ENCODE measurements at places on chromosomes 12 and 14. TPM values are rescaled to one million over a fixed set of nuclear protein-coding genes. Genes with fewer than 3 reads are reported as not detected.

The KIF5A gene
- total RNA-seq: 0.72 TPM

The KLRG1 gene
- not detected for total RNA-seq

The LALBA gene
- total RNA-seq: not detected

The POTEM gene
- total RNA-seq: not detected

The KRT71 gene
- total RNA-seq: not detected

- DNase-seq: peak; percentile 71
These were observed 62.1 kb downstream of the TNFAIP2 start for GRCh38 chr14:103185051-103186029.

GRCh38 chr12:107277855-107278254 is 184.5 kb upstream of the CRY1 start:
- peak; percentile 79 for DNase-seq

DNA sequence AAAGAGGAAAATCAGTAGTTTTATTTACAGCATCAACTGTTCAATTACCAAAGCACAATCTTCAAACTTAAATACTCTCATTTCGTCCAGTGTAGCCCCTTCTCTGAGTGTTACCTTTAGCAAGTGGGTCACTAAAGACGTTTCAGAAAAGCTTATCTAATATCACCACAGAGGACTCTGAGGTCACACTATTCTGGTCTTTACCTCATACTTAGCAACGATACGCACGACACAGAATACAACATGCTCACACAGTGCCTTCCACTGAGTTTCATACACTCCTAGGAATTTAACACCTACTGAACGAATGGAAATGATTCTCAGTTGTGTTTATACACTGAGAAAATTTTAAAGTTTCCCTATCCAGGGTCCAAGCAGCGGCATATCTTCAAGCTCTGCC is 2.0 kb downstream of the SYT10 start:
- DNase-seq: no peak

- no peak for DNase-seq
These were observed 30.5 kb upstream of the ITPR2 start for GRCh38 chr12:26863515-26863914.

Data from fibroblast of the aortic adventitia (primary cell).